ENCODE measurements at places on chromosomes 4 and X. TPM values are rescaled to one million over a fixed set of nuclear protein-coding genes. Genes with fewer than 3 reads are reported as not detected.

DNA sequence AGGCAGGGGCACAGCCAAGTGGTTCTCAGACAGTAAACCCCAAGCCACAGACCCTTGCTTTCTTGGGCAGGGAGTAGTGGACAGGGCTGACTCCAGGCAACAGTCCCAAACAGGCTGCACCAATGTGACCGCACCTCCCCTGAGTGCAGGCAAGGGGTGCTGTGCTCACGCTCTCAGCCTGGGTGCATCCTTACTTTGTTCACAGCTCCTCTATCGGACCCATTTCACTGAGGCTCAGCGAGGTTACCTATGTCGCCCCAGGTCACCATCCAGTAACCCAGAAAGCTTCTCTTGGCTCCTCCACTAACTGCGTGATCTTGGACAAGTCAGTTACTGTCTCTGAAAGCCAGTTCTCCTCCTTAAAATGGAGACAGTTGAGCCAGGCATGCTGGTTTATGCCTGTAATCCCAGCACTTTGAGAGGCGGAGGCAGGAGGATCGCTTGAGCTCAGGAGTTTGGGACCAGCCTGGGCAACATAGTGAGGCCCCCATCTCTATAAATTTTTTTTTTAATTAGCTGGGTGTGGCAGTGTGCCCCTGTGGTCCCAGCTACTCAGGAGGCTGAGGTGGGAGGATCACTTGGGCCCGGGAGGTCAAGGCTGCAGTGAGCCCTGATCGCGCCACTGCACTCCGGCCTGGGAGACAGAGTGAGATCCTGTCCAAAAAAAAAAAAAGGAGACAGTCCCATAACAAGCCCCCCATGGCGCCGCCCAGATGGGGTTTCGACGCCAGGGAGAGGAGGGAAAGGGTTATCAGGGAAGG is 823 bp upstream of the MAN2B2 start:
- H3K36me3 ChIP-seq = no peaks in the 10 kb centered on the region
- peaks cover 14% of the 10 kb centered on the region for H3K27me3 ChIP-seq
- H3K4me3 ChIP-seq = peak overlapping the region; percentile 63

- H3K27ac ChIP-seq = no peak overlapping the region
- H3K36me3 ChIP-seq = no peaks in the 10 kb centered on the region
- no peaks in the 10 kb centered on the region for H3K27me3 ChIP-seq
- no peak overlapping the region for H3K4me3 ChIP-seq
- no peaks in the 10 kb centered on the region for H3K4me1 ChIP-seq
Measured at GRCh38 chr4:150495550-150495949, 86.4 kb upstream of the MAB21L2 start.

DNA sequence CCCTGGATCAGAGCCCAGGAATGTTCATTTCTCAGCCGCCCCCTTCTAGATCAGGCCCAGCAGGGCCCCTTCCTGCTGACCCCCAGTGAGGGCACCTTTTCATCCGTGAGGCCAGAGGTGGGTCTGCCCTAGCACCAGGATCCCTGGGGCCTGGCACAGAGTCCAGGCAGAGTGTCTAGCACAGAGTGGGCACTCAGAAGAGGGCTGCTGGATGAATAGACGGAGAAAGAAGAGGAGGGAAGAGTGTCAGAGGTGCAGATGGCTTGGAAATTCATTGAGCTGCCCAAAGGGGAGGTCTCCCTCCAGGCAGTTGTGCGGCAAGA is 106.5 kb downstream of the CPZ start:
- no peak overlapping the region for H3K27ac ChIP-seq
- DNase-seq = no peak

GRCh38 chr4:104743215-104743653 is 248.5 kb upstream of the CXXC4 start:
- H3K27me3 ChIP-seq = no peaks in the 10 kb centered on the region
- H3K4me3 ChIP-seq = no peak overlapping the region

- no peaks in the 10 kb centered on the region for H3K36me3 ChIP-seq
- H3K4me1 ChIP-seq = no peaks in the 10 kb centered on the region
- H3K27ac ChIP-seq = no peak overlapping the region
- H3K4me3 ChIP-seq = no peak overlapping the region
- DNase-seq = no peak
Measured at GRCh38 chrX:17413228-17413627, 38.2 kb downstream of the NHS start.

The FMR1NB gene
- not detected for total RNA-seq

DNA sequence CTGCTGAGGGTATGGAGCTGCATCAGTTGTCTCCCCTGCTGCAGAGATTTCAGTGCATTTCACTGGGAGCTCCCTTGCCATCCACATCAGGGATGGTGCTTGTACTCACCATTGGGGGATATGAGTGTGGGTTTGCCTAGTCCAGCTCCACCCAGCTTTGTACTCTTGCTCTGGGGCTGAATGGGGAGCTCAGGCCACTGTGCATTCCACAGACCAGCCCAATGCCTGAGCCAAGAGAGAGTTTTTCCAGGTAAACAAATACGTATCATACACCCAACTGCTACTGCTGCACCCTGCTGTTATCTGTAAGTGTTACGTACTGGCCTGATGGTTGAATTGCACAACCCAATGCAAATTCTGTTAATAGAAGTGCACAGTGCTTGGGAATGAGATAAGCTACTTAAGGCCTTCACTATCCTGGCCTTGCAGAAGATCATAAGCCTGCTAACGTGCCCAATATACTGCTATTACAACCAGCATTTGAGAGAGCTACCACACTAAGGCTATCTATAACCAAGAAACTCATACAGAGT is 205.0 kb upstream of the DMD start:
- no peaks in the 10 kb centered on the region for H3K36me3 ChIP-seq
- no peaks in the 10 kb centered on the region for H3K4me1 ChIP-seq
- H3K27ac ChIP-seq = peak overlapping the region; percentile 46
- DNase-seq = peak; percentile 37

Data from hepatocyte (in vitro differentiated cells).